ENCODE measurements at places on chromosomes 16 and 17.

- DNase-seq, result no peak
Observed at GRCh38 chr17:63136369-63137012, 170.5 kb downstream of the TANC2 start.

GRCh38 chr17:82076785-82077591, 11.4 kb upstream of the DUS1L start:
- no peak for DNase-seq

GRCh38 chr17:81021531-81022343, 13.2 kb upstream of the BAIAP2 start:
- no peak for DNase-seq

GRCh38 chr16:11333702-11334101, 11.6 kb upstream of the RMI2 start:
- no peak for DNase-seq

DNA sequence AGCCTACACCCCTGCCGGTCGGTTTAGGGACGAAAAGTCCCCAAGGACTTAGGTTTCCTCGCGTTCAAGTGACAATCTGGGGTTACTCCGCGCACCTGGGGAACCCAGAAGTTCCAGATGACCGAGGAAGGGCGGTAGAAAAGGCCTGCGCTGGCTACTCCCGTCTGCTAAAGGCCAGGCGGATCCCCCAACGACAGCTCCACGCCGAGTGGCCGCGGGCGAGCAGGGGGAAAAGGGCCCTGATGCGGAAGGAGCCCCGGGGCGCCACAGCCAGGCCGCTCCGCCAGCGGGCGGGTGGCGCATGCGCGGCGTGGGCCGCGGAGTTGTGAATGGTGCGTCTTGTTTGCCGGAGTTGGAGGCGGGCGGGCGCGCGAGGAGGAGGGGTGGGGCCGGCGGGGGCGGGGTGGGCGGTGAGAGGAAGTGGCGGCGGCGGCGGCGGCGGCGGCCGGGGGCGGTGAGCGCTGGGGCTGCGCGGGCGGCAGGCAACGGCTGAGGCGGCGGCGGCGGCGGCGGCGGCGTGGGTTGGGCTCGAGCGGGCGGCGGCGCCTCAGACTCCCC, at the start of gene CBFB:
CBFB (plus strand) TSS at position 454 of the 558 bp plus-strand sequence. CDS start 259 bp downstream, outside the sequence.
- DNase-seq, result peak; percentile 95
